ENCODE measurements at places on chromosomes 4 and X.

GRCh38 chr4:181312066-181312465 lies 931.1 kb upstream of the TENM3 start:
- DNase-seq, result no peak

GRCh38 chr4:153282023-153282422 lies 62.5 kb upstream of the MND1 start:
- DNase-seq, result no peak

- DNase-seq, result no peak
Observed at GRCh38 chr4:3257103-3257555, 8.2 kb downstream of the MSANTD1 start.

DNA sequence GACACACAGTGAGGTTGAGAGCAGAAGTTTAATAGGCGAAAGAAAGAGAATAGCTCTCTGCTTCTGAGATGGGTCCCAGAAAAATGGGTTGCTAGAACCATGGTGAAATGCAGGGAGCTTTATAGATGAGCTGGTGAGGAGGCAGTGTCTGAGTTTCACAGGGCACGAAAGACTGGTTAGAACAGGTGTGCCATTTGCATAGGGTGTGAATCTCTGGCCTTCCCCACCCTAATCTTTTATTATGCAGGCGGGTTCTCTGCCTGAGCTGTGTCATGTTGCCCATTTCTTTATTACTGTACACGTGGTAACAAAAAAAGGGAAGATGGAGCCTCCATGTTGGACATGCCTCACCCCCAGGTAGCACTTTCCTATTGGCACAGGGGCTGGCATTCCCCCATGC lies 39.1 kb downstream of the FUNDC1 start:
- DNase-seq, result no peak

DNA sequence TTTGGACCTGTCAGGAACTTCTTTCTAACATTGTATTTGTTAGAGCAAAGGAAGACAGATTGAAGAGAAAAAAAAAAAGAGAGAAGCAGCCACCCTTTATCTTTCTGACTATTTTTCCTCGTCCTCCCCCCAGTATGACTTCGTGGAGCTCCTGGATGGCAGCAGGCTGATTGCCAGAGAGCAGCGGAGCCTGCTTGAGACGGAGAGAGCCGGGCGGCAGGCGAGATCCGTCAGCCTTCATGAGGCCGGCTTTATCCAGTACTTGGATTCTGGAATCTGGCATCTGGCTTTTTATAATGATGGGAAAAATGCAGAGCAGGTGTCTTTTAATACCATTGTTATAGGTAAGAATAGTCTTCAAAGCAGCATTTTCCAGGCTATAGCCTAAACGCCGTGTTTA lies 237.7 kb downstream of the DCTD start:
- no peak for DNase-seq

GRCh38 chr4:122710434-122711308 lies 21.8 kb upstream of the BBS12 start:
- no peak for DNase-seq

DNA sequence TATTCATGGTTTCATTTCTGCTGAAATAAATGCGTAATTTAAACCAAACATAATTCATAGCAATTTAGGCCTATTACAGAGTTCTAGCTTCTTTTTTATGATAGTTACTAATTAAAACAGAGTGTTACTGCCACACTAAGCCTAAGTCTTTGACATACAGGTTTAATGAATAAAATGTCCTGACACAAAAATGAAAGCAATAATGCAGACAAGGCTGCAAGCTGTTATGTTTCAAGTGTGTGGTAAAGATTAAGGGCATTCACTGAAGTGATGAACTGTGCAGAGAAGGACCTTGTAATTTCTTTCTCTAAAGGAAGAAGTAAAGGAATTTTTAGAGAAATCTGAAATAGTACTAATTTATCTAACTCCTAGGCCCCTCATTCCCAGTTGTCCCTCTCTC lies 2.9 kb downstream of the NDNF start:
- DNase-seq, result no peak

DNA sequence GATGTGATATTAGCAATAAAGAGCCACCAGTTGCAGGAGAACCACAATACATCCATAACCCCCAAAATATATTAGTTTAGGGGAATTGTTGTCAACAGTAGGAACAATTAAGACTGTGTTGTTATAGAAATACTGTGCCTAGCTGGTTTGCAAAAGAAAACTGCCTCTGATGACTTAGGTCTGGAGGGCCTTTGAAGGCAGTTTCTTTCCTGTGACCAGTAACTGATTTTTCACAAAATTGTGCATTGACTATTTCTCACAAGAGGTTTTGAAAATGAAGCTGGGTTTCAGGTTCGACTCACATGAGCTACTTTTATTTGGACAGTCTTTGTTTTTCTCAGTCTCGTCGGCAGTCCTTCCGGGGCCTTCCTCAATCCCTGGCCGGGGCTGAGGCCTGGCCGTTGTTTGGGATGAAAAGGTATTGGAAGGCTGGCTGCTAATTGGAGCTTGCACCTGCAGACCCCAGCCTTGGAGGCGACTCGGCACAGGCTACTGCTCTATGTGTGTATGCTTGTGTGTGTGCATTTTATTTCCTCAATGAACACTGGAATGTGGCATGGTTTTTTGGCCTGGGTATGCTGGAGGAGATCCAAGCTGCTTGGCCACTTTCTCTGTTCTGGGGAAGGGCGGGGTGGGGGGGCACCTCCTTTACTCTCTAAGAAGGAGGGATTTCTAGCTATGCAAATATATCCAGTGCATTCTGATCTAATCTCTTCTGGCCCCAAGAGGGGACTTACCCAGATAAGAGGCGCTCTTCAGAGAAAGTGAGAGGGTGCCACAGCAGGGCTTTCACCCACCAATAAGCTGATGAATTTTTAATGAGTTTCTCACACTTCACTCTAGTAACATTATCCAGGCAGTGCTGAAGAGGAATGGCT lies 49.5 kb upstream of the LNX1 start:
- no peak for DNase-seq

All from AG04449 (cell line).